ENCODE measurements at places on chromosomes 7 and 10.
A peak's percentile ranks its signal among the peaks of the same experiment; 100 is the strongest.

GRCh38 chr10:88228130-88228529 lies 355.0 kb downstream of the RNLS start:
- DNase-seq, result no peak

- DNase-seq, result no peak
These were observed 687.3 kb downstream of the KCNMA1 start for GRCh38 chr10:76950354-76950753.

DNA sequence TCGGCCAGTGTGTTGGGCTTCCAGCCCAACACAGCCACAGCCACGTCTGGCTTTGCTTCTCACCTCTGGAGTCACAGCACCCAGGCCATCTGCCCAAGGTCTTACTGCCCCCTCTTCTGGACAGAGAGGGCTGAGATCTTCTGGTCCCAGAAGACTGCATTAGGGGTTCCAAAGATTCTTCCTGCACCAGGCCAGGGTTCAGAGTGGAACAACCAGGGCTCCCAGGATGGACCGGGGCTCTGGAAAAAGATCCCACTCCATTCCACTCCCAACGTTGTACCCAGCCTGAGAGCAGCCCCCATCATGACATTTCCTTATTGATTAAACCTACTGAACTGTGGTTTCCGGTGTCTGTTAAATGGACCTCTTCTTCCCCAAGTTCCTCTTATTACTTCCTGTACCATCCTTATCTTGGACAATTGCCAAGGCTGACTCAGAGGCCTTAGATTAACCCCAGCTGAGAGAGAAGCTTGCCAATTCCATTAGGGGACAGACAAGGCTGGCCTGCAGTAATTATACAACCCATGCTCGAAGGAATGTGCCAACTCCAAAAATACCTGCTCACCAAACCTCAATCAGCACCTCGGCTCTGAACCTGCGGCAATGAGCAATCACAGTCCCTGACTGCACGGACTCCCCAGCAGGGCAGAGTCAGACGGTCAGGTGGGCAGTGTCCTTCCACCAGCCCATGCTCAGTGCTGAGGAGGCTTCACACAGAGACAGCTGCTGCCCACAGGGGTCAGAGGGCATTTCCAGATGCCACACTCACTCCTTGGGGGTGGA lies 47.9 kb upstream of the NPFFR1 start:
- no peak for DNase-seq

DNA sequence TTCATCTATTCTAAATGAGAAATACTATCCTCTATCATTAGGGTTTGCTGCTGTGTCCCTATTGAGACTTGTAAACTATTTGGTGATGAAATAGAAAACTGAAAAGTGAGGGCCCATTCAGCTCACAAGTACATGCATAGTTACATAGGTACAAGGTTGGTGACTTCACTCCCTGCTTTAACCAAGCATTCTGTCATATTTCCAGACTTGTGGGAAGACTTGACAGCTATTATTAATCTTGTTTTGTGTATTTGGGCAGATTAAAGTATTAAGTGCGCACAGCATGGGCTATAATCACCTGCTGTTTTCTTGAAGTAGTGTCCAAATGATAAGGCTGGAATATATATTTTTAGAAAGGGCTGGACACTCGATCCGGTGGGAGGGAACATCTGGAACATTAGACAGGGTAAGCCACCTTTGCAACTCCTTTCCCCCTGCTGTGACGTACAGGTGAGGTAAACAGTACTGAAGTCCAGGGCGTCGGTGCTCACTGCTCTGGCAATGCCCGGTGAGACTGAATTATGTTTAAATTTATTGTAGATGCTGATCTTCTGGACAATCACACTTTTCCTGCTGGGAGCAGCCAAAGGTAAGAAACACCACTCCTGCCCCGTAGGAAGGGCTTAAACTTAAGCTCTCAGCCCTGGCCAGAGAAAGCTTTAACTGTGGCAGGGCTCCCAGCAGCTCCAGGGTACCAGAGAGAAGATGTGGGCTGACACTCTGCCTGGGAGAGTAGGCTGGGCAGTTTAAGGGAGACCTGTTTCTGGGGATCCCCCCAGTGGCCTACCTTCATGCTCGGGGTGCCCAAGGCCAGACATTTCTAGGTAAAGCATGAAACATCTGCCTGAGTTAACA lies at the start of gene PNLIPRP1:
Gene PNLIPRP1 (plus strand): TSS at position 370 of the 855 bp plus-strand sequence. CDS start 171 bp downstream, at position 541.
- DNase-seq, result no peak

GRCh38 chr7:45980181-45980905 lies 59.3 kb upstream of the IGFBP3 start:
- DNase-seq, result peak; percentile 74

DNA sequence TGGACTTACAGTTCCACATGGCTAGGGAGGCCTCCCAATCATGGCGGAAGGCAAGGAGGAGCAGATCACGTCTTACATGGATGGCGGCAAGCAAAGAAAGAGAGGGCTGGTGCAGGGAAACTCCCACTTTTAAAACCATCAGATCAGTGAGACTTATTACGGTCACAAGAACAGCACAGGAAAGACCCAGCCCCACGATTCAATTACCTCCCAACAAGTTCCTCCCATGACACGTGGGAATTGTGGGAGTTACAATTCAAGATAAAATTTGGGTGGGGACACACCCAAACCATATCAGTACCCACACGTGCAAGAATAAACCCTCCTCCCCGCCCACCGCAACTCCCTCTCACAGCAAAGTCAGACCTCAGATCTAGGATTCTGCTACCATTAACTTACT lies 4.5 kb upstream of the AIFM2 start:
- peak; percentile 25 for DNase-seq

GRCh38 chr10:103712898-103713498 lies 142.4 kb downstream of the SH3PXD2A start:
- no peak for DNase-seq

- DNase-seq, result no peak
These were observed 143.2 kb downstream of the JAZF1 start for GRCh38 chr7:28037220-28038010.

GRCh38 chr10:72753760-72754231 lies 61.9 kb downstream of the MCU start:
- no peak for DNase-seq

GRCh38 chr7:133873631-133874030 lies 253.5 kb upstream of the LRGUK start:
- DNase-seq, result no peak

DNA sequence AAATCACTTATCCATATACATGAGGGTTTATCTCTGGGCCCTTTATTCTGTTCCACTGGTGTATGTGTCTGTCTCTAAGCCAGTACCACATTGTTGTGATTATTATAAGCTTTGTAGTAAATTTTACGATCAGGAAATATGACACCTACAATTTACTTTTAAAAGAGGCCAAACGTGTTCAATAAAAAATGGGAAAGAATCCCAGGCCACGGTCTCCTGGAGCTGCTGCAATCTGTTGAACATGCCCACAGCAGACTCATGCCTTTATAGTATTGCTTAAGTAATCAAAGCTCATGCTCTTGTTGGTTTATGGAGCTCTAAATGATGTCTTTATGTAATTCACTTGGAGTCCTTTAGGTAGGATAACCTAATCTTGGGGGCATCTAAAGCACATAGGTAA lies 273.0 kb downstream of the ZMYND11 start:
- DNase-seq, result no peak

GRCh38 chr10:119933179-119933578 lies 40.6 kb downstream of the SEC23IP start:
- DNase-seq, result no peak

GRCh38 chr7:36711256-36711655 lies 13.0 kb downstream of the AOAH start:
- no peak for DNase-seq

GRCh38 chr7:77991656-77992055 lies 193.1 kb downstream of the PHTF2 start:
- DNase-seq, result no peak

GRCh38 chr10:12697764-12698163 lies 303.7 kb downstream of the CCDC3 start:
- DNase-seq, result no peak

DNA sequence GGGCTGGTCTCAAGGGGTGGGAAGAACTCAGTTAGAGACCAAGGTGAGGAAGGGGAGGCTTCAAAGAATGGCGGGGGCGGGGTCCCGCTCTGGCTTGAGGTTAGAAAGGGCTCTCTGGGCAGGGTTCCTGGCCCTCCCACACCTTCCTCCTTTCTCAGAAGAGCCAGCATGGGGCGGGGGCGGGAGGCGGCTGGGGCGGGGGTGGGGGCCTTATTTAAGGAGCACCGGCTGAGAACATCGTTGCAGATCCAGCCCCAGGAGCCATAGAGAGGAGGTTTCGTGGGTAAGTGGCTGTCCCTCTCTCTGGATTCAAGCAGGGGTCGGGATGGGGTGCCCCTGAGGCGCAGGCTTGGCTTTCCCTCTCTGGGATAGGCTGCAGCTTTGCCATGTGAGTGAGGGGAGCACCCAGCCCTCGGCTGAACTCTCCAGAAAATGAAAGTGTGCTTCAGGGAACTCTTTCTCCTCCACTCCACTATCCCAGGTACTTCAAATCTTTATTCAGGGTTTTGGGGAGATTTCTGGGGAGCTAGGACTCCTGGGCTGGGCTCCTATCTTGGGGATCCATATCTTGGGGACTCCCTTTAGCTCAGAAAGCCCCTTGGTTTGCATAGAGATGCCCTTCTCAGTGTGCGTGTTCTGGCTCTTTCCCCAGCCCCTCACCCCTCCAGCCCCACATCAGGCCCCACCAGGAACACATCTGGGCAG lies 3.3 kb upstream of the CUEDC2 start:
- DNase-seq, result no peak

DNA sequence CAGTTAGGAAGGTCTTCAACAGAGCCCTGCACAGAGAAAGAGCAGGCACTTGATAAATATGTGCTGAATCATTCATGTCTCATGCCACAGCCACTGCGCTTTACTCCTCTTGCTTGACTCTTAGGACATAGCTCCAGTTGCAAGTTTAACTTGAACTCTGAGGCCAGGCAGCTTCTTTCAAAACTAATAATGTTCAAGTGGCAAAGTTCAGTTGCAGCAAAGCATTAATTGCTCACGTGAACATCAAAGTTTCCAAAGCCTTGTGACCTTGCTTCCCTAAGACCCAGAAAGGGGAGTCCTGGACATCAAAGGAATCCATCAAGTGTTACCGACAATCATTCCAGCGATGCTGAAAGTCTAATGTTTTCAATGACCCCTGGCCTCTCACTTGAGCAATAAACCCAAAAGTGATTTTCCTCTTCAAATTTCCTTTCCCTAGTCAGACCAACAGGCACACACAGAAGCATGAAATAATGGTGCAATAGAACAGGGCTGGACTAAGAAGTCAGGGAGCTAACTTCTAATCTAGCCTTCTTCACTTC lies 21.8 kb upstream of the TECTB start:
- no peak for DNase-seq

- no peak for DNase-seq
These were observed 579.7 kb downstream of the SUGCT start for GRCh38 chr7:40714363-40715052.

DNA sequence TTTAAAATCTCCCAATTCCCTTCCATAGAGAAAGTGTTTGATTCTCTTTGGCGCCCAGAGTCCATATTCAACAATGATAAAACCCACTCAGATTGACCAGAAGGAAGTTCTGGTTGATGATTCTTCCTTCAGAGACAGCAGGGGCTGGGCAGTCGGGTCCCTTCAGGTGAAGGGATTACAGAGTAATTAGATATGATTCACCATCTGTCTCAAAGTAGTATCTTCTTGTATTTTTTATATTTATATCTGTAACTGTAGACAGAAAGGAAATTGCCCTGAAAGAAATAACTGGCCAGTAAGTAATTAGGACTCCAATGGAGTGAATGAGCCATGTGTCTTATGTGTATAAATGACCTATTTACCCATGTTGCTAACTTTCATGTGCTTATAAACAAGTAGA lies 156.0 kb downstream of the PLCE1 start:
- DNase-seq, result no peak

- no peak for DNase-seq
These were observed 46.8 kb downstream of the DOCK4 start for GRCh38 chr7:112159351-112159750.

DNA sequence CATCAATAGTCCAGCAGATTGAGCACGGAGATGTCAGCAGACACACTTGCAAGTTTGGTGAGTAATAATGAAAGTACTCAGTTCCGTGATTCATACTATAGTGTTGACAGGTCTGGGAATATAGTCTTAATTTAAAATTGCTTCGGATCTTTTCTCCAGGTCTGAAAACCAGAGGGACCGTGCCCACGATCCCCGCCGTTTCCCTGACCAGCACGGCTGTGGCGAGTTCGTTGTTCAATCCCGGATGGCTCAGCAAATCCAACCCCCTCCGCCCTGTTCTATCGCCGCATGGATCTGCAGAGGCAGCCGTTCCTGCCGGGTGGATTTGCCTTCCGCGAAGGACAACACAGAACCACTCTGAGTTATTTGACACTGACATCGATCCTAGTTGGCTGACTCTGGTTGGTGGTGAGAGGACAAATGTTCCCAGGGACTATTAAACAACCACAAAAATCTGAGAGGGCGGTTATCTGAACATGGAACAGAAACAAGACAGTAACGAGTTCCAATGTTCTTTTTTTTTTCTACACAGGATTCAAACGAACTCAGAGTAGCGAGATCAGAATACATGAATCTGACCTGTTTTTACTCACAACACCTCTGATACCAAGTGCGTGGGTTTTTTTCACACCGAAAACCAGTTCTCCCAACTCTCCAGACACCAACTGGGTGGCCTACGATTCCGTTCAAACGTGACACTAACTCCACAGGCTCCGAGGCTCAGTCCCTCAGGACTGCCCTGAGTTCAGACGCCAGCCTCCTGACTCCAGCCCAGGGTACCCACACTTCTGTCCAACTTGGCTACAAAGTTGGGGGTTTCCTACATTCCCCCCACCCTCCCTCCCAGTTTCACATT lies 52.7 kb downstream of the RBM17 start:
- DNase-seq, result no peak

GRCh38 chr10:71725998-71726579 lies 6.5 kb upstream of the C10orf105 start:
- DNase-seq, result no peak

DNA sequence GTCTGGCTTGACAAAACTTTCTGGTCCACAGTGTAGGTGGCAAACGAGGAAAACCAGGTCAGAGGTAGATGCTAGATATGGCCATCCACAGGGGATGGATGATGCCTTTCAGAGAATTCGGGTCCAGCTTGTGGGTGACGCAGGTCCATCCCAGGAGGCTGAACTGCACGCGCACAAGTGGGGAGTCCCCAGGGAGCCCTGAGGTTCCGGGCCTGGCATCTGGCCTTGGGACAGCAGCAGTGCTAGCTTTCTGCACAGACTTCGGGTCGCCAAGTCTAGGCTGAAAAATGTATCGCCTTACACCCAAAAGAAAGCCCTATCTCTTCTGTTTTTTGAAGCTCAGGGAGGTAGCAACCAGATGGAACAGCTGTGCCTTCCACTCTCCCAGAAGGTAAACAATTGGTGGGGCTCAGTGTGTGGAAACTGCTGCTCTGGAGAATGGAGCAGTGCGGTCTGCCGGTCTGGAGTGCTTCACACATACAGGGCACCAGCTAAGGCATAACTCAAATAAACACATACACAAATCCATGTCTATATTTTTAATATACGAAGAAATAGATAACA lies 119.3 kb upstream of the ACBD5 start:
- no peak for DNase-seq

Data from vagina (tissue), 2 donors.